SJCRH30 (cell line): ENCODE measurements at places on chromosomes 12 and 14.

- DNase-seq = no peak
Observed at GRCh38 chr12:63937378-63938316, 93.1 kb downstream of the SRGAP1 start.

DNA sequence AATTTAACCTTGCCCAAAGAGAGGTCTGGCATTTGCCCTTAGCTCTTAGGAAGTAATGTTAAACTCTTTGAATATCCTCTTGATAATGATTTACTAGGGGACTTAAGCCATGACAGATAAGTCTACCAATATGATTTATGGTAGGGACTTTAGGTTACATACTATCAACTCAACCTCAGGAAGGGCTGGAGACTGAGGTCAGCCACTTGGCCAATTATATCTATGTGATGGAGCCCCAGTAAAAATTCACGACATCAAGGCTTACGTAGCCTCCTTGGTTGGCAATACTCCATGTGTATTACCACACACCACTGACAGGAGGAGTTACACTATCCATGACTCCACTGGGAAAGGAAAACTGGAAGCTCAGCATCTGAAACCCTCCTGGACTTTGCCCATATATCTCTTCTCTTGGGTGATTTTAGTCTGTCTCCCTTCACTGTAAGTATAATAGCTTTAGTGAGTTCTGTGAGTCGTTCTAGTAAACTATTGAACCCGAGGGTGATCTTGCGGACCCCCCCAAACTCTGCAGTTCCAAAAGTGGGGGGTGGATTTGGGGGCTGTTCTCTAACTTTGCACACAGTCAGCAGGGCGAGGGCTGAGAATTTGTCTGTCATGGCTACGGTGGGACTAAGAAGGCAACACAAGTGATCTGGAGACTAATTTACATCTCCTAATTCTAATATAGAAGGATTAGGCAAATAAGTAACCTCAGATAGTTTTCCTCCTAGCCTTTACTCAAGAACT lies 62.3 kb downstream of the R3HDM2 start:
- DNase-seq = no peak

DNA sequence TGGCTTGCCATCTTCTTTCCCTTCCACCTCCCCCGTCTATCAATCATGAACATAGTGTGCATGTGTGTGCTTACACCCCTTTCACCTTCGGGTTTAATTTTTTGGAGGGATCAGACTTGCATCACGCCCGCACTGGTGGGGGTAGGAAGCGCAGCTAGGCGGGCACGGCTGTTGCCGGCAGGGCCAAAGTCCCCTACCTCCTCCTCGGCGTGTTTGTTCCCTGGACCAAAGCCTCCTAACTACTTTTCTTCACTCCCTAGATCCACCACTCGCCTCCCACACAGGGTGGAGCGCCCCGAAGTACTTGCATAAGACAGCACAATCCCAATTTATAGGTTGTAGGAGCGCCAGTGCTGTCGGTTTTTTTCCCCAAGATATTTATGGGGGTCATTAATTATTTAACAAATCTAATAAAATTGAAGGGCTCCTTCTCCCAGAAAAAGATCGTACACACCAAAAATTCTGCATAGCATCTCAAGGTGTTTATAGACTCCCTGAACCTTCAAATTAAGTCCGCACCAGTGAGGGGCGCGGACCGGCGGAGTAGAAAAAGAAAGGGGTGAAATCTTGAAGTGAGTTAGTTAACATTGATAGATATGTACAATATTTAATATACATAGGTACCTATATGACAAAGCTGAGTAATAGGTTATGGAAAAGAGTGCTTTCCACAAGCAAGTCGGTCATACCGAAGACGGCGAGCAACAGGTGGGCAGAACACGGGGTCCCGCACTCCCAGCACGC lies 717 bp downstream of the PKP2 start:
- DNase-seq = no peak

DNA sequence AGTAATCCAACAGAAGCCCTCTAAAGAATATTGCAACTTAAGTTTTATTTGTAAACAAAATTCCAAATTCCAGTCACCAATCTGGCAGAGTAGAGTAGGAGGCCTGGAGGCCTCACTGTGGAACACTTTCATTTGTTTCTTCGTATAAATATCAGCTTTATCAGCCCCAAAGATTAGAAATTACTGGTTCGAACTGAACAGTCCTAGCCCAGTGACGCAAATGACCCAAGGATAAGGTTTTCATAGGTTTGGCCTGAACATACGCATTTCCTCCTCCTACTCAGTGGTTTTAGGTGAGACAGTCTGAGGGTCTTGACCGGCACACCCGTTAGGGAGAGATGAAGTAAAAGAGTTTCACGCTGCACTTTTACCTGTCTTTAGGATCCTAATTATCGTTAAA lies 1.7 kb downstream of the CDC42BPB start:
- no peak for DNase-seq

- DNase-seq = no peak
Observed at GRCh38 chr12:116408489-116409250, 131.2 kb upstream of the MED13L start.
